PC-9 (cell line): ENCODE measurements at places on chromosomes 2 and 18. TPM values are rescaled to one million over a fixed set of nuclear protein-coding genes. Genes with fewer than 3 reads are reported as not detected.

The PROC gene
- 5.8 and 6.1 TPM in 2 replicates for total RNA-seq

The ERBB4 gene
- not detected in 2 replicates for total RNA-seq

The ABHD1 gene
- total RNA-seq, result not detected in 2 replicates

The PRADC1 gene
- 8.9 and 9.4 TPM in 2 replicates for total RNA-seq

The ITPRID2 gene
- 368 and 419 TPM in 2 replicates for total RNA-seq

The PPP1CB gene
- total RNA-seq, result 231 and 260 TPM in 2 replicates

The FIGN gene
- 3.1 and 7.4 TPM in 2 replicates for total RNA-seq

The ADRA2B gene
- 0.26 and 0.55 TPM in 2 replicates for total RNA-seq

The POTEJ gene
- not detected in 2 replicates for total RNA-seq

The LIPG gene
- 22.7 and 30.9 TPM in 2 replicates for total RNA-seq

The LRP2 gene
- total RNA-seq, result not detected in 2 replicates

- H3K4me3 ChIP-seq, result no peak overlapping the region
- H3K4me1 ChIP-seq, result no peaks in the 10 kb centered on the region
- no peaks in the 10 kb centered on the region for H3K36me3 ChIP-seq
- no peak overlapping the region for H3K27ac ChIP-seq
- no peak for DNase-seq
Measured at GRCh38 chr2:43653506-43653905, 16.4 kb downstream of the PLEKHH2 start.

DNA sequence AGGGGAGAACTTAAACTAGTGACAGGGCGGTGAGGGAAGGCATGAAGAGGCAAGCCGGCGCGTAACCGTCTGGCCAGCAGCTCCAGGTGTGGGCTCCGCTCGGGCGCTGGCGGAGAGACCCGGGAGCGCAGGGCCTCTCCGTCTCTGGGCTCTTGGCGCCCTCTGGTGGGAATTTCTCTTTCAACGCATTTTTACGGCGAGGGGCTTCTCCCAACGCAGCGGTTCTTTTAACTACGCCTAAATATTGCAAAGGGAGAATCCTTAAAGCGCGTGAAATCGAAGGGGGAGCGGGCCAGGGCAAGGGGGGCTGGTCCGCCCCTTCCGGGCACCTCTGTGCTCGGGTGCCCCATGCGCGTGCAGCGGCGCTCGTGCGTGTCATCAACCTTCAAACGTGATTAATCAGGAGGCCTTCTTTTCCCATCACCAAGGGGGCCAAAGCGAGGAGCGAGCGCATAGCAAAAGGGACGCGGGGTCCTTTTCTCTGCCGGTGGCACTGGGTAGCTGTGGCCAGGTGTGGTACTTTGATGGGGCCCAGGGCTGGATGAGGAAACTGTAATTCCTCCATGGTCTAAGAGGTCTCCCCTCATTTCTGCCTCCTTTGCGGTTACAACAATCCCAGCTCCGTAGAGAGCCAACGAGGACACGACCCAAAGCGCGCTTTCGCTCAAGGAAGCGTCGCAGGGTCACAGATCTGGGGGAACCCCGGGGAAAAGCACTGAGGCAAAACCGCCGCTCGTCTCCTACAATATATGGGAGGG lies 762 bp upstream of the GAD1 start:
- peak; percentile 66 for DNase-seq
- no peaks in the 10 kb centered on the region for H3K27me3 ChIP-seq
- H3K4me1 ChIP-seq, result no peaks in the 10 kb centered on the region
- no peaks in the 10 kb centered on the region for H3K36me3 ChIP-seq

DNA sequence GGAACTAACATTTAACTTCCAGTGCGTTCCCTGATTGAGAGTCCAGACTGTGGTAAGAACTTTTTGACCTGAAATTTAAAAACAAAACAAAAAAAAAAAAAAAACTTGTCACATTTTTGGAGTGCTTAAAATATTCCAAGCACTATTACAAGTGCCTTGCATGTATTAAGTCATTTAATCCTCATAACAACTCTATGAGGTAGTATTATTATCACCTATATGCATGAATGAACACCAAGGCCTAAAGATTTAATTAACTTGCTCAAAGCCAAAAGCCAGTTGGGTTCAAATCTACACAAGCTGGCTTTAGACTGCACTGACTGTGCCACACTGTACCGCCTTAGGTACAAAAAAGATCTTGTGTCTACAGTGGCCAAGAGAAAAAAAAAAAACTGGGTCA lies 35.2 kb downstream of the METTL4 start:
- H3K4me1 ChIP-seq, result no peaks in the 10 kb centered on the region
- no peak overlapping the region for H3K27ac ChIP-seq
- H3K4me3 ChIP-seq, result no peak overlapping the region
- no peak for DNase-seq

DNA sequence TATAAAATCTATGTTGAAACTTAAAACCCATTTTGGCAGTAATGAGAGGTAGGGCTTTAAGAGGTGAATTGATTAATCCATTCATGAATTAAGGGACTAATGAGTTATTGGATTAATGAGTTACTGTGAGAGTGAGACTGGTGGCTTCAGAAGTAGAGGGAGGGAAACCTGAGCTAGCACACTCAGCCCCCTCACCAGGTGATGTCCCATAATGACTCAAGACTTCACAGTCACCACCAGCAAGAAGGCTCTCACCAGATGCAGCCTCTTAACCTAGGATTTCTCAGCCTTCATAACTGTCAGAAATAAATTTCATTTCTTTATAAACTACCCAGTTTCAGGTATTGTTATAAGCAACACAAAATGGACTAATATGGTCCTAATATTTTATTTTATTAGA lies 621.7 kb upstream of the ACVR2A start:
- no peak overlapping the region for H3K27ac ChIP-seq
- DNase-seq, result no peak
- H3K36me3 ChIP-seq, result no peaks in the 10 kb centered on the region
- no peaks in the 10 kb centered on the region for H3K27me3 ChIP-seq

DNA sequence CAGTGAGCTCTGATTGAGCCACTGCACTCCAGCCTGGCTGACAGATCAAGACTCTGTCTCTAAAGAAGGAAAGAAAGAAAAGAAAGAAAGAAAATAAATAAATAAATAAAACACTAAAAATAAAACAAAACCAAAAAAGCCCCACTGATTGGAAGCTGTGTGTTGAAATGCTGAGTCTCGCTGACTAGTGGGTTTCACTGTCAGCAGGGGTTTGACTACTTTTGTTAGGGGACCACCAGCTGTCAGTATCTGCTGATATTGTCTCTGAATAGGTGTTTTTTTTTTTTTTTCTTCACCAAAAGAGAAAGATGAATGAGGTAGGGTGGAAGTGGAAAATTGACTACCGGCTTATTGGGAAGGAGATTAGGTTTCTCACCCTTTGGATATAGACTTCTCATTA lies 12.8 kb upstream of the ACTR2 start:
- H3K36me3 ChIP-seq, result no peaks in the 10 kb centered on the region
- no peaks in the 10 kb centered on the region for H3K27me3 ChIP-seq
- no peak overlapping the region for H3K4me3 ChIP-seq
- H3K4me1 ChIP-seq, result no peaks in the 10 kb centered on the region
- no peak for DNase-seq
- no peak overlapping the region for H3K27ac ChIP-seq

DNA sequence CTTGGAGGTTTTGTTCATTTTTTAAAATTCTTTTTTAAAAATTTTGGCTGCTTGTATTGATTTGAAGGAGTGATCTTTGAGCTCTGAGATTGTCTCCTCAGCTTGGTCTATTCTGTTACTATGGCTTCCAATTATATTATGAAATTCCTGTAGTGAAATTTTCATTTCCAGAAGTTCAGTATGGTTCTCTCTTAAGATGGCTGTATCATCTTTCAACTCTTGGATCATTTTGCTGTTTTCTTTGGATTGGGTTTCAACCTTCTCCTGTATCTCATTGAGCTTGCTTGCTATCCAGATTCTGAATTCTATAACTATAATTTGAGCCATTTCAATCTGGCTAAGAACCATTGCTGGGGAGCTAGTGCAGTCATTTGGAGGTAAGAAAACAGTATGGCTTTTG lies 270.8 kb upstream of the NT5C1B start:
- no peak overlapping the region for H3K27ac ChIP-seq
- DNase-seq, result no peak
- H3K4me1 ChIP-seq, result no peaks in the 10 kb centered on the region
- no peaks in the 10 kb centered on the region for H3K27me3 ChIP-seq
- no peak overlapping the region for H3K4me3 ChIP-seq

GRCh38 chr18:37282386-37283037 lies 283.1 kb downstream of the CELF4 start:
- no peak overlapping the region for H3K4me3 ChIP-seq
- no peak overlapping the region for H3K27ac ChIP-seq
- H3K4me1 ChIP-seq, result no peaks in the 10 kb centered on the region
- H3K27me3 ChIP-seq, result peaks cover 8% of the 10 kb centered on the region; the same call in 1 of the 2 replicates
- H3K36me3 ChIP-seq, result no peaks in the 10 kb centered on the region

- no peaks in the 10 kb centered on the region for H3K4me1 ChIP-seq
- peak; percentile 38 for DNase-seq
- H3K4me3 ChIP-seq, result no peak overlapping the region
Measured at GRCh38 chr2:22536133-22536532, 848.8 kb upstream of the KLHL29 start.

DNA sequence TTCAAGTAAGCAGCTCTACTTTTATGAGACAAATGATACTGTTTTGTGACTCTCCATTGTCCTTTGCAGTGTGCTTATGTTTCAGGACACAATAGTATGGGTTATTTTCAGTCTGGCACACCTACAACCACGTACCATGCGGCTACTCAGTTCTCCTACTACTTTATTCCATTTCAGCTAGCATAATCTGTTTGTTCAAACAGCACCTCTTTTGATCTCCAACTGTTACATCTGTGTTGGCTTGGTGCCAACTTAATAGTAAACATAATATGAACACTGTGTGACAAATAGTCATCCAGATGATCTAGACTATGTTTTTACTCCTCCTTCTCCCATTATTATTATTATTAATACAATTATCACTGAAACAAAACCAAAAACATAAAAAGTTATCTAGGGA lies 40.5 kb downstream of the MYO3B start:
- H3K27ac ChIP-seq, result no peak overlapping the region
- no peaks in the 10 kb centered on the region for H3K27me3 ChIP-seq
- no peaks in the 10 kb centered on the region for H3K4me1 ChIP-seq

- H3K27me3 ChIP-seq, result no peaks in the 10 kb centered on the region
- no peaks in the 10 kb centered on the region for H3K36me3 ChIP-seq
- H3K27ac ChIP-seq, result no peak overlapping the region
- no peaks in the 10 kb centered on the region for H3K4me1 ChIP-seq
- DNase-seq, result no peak
- no peak overlapping the region for H3K4me3 ChIP-seq
Measured at GRCh38 chr18:37872562-37872961, 307.0 kb upstream of the CELF4 start.

- DNase-seq, result no peak
- no peaks in the 10 kb centered on the region for H3K4me1 ChIP-seq
- H3K27me3 ChIP-seq, result no peaks in the 10 kb centered on the region
- H3K36me3 ChIP-seq, result no peaks in the 10 kb centered on the region
Measured at GRCh38 chr2:67702284-67702683, 305.2 kb downstream of the ETAA1 start.

DNA sequence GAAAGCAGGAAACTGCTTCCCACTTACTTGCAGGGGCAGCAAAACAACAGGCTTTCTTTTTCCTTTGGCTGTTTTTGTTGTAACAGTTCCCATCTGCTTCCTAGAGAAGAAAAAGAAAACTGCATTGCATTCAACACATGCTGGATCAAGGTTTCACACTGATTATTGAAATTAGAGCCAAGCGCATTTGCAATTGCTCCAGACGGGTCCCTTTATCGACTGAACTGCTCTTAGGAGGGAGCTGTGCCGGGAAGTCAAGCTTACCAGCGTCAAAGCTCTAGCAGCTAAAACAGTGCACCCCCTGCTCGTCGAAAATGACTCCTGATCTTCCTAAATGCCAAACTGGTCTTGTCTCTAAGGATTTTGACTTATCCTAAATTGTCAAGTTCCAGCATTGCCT lies 164.0 kb upstream of the SESTD1 start:
- no peak for DNase-seq
- no peak overlapping the region for H3K4me3 ChIP-seq
- H3K27ac ChIP-seq, result no peak overlapping the region
- no peaks in the 10 kb centered on the region for H3K36me3 ChIP-seq

DNA sequence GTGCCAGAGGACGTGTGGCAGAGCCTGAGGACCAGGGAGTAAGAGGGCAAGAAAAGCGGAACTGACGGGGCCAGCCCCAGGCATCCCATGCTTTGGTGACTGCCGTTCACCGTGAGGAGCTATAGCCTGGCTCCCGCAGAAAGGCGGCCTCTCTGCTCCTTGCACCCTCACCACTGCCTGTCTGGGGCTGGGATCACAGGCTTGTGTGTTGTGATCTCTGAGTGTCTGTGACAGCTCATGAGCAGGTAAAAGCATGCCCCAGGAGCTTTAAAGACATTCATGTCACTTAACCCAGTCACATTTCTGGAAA lies 266.8 kb upstream of the RAB6C start:
- H3K36me3 ChIP-seq, result no peaks in the 10 kb centered on the region
- H3K4me1 ChIP-seq, result no peaks in the 10 kb centered on the region

DNA sequence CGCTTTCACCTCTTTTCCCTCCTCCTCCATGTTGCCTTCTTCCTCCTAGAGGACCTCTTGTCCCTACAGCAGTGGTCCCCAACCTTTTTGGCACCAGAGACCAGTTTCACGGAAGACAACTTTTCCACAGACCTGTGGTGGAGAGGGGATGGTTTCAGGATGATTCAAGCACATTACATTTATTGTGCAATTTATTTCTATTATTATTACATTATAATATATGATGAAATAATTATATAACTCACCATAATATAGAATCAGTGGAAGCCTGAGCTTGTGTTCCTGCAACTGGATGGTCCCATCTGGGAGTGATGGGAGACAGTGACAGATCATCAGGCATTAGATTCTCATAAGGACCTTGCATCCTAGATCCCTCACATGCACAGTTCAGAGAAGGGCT lies 152.2 kb upstream of the NCKAP5 start:
- no peak overlapping the region for H3K4me3 ChIP-seq
- no peak overlapping the region for H3K27ac ChIP-seq
- DNase-seq, result no peak
- no peaks in the 10 kb centered on the region for H3K36me3 ChIP-seq
- H3K27me3 ChIP-seq, result no peaks in the 10 kb centered on the region
- no peaks in the 10 kb centered on the region for H3K4me1 ChIP-seq

GRCh38 chr2:159444754-159445153 lies 158.3 kb upstream of the WDSUB1 start:
- H3K27me3 ChIP-seq, result no peaks in the 10 kb centered on the region
- no peak for DNase-seq
- H3K27ac ChIP-seq, result no peak overlapping the region
- peaks cover 4% of the 10 kb centered on the region; the same call in 1 of the 2 replicates for H3K36me3 ChIP-seq
- no peaks in the 10 kb centered on the region for H3K4me1 ChIP-seq

- H3K27me3 ChIP-seq, result no peaks in the 10 kb centered on the region
- no peak overlapping the region for H3K4me3 ChIP-seq
- peaks cover 19% of the 10 kb centered on the region for H3K4me1 ChIP-seq
- H3K27ac ChIP-seq, result peak overlapping the region; percentile 59
Measured at GRCh38 chr2:47501374-47502200, 98.6 kb downstream of the MSH2 start.

- peak overlapping the region; percentile 95 for H3K27ac ChIP-seq
- H3K27me3 ChIP-seq, result no peaks in the 10 kb centered on the region
- peaks cover 47% of the 10 kb centered on the region for H3K4me1 ChIP-seq
- peaks cover 5% of the 10 kb centered on the region; the same call in 1 of the 2 replicates for H3K36me3 ChIP-seq
- H3K4me3 ChIP-seq, result peak overlapping the region; percentile 90
Measured at GRCh38 chr2:54560146-54560881, 104.2 kb downstream of the SPTBN1 start.
